AG08395 (cell line): ENCODE measurements at places on chromosomes 1 and 21.
A peak's percentile ranks its signal among the peaks of the same experiment; 100 is the strongest.

DNA sequence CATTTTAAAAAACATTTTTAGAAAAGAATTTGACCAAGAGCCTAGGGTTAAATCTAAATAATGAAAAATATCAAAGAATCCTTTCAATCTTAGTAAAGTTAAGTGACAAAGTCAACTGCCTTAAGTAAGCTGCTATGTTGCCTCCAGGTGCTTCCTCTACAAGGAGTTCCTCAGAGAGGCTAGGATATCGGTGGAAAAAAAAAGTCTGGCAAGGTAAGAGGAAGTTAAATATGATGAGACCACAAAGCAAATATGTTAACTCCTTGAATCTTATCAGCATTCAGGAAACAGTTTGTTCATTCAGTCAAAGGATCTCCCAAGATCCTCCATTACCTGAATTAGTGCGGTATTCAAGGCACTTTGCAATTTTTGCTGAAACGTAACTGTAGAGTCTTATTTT is 563.5 kb downstream of the PTPRC start:
- DNase-seq: no peak

DNA sequence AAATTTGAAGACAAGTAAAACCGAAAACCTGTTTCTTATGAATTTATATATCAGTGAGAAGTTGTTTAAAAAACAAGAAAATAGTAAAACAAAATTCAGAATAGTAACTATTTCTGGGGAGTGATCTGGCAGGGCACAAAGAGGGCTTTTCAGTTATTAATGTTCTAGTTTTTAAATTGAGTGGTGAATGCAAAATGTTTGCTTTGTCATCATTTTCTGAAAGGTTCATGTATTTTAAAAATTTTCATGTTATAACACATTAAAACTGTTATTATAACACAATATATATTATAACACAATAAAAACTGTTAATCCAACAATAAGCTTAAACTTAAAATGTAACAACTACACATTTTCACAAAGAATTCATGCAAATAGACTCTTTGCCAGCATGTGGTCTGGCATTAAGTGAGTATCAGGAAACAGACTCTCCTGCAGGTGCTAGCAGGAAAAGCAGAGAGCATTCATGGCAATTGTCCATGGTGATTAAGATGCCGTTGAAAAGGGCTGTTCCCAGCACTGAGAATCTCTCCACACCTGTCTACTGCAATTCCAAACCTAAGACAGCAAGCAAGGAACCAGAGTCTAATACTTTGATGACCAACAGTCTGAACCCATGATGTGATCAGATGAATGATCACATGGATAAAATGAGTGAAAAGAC is 204.9 kb downstream of the TBX15 start:
- no peak for DNase-seq

- DNase-seq: no peak
These were observed 78.0 kb downstream of the PDE9A start for GRCh38 chr21:42731264-42732032.

DNA sequence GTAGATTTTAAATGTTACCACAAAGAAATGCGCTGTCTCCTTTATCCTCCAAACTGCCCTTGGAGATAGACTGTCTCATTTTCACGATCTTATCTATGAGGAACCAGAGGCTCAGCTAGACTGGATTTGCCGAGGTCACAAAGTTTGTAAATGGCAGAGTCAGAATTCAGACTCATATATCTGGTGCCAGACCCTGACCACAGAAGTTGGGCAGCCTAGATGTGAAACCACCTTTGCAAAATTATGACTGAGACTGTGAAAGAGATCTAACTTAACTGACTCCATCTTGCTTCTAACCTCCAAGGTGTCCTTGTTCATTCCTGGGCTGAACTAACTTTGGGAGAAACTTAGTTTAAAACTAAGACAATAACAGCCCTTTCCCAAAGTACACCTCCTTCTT is 14.1 kb downstream of the CNR2 start:
- no peak for DNase-seq

DNA sequence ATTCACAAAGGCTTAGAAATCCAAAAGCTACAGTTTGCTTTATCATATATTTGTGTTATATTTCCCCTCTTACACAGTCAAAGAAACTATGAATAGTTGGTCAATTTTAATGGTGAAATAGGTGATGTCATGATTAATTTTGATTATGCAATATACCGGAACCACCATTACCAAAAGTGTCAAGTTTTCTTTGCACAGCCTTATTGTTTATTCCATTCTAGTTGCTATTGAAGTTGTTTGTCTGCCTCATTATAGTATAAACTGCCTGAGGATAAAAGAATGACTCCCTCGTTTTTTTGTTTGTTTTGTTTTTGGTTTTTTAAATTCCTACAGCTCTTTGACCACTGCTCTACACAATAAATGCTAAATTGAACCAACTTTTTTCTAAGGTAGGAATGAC is 690.6 kb upstream of the ZP4 start:
- no peak for DNase-seq

GRCh38 chr1:11072216-11072917 is 12.5 kb upstream of the SRM start:
- no peak for DNase-seq

GRCh38 chr1:227395426-227396028 is 77.2 kb upstream of the CDC42BPA start:
- peak; percentile 22 for DNase-seq

GRCh38 chr1:82260051-82260450 is 459.3 kb downstream of the ADGRL2 start:
- DNase-seq: no peak

DNA sequence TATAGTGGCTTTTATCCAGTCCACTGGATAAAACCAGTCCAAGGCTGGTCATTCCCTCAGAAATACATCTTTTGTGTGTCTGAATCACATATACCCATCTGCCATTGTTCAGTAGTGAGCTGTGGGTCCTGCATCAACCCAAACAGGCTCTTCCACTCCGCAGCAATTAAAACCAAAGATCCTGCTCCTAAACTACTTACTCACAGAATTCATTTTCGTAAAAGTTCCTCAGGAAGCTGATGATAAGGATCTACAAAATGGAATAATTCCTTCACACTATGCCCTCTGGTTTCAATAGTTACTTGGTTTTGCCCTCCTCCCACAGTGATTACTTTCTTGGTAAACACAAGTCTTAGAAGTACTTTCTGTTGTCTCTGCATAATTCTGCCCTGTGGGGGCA is 5.1 kb upstream of the MFSD2A start:
- no peak for DNase-seq

DNA sequence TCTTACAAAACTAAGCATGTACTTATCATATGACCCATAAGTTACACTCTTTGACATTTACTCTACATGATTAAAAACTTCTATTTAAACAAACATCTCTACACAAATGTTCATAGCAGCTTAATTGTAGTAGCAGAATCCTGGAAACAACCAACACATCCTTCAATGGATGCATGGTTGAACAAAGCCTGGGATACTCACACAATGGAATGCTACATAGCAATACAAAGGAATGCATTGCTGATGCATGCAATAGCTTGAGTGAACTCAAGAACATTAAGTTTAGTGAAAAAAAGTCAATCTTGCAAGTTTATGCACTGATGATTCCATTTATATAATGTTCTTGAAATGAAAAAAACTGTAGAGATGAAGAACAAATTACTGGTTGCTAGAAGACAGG is 686.9 kb downstream of the LRRIQ3 start:
- DNase-seq: no peak

GRCh38 chr21:45178971-45179370 is 104.6 kb downstream of the ADARB1 start:
- DNase-seq: no peak

DNA sequence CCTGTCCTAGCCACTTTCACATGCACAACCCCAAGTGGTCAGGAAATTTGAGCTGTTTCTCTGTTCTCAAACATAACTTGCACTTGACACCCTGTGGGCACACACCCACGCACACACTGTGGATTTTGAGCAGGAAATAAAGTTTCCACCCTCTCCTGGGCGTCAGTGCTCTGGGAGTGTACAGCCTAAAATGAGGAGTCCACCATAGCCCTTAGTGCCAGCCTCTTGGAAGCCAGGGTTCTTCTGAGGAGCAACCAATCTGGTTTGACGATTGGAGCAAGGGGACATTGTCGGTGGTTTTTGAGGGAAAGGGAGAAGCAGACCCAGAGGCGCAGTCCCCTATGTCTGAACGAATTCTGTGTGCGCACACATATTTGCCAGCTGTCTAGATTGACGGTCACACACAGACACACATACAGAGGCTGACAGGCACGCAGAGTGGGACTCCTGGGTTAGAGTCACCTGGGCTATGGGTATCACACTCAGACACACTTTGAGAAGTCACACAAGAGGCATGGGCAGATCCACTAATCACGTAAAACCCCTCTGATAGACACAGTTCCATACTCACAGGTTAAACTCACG is 2.7 kb downstream of the DMBX1 start:
- DNase-seq: no peak

- DNase-seq: no peak
These were observed 36.4 kb upstream of the PRELP start for GRCh38 chr1:203439131-203439730.

GRCh38 chr1:170917373-170917772 is 18.0 kb upstream of the MROH9 start:
- no peak for DNase-seq

- no peak for DNase-seq
These were observed 4.3 kb upstream of the CD1D start for GRCh38 chr1:158176399-158176798.

DNA sequence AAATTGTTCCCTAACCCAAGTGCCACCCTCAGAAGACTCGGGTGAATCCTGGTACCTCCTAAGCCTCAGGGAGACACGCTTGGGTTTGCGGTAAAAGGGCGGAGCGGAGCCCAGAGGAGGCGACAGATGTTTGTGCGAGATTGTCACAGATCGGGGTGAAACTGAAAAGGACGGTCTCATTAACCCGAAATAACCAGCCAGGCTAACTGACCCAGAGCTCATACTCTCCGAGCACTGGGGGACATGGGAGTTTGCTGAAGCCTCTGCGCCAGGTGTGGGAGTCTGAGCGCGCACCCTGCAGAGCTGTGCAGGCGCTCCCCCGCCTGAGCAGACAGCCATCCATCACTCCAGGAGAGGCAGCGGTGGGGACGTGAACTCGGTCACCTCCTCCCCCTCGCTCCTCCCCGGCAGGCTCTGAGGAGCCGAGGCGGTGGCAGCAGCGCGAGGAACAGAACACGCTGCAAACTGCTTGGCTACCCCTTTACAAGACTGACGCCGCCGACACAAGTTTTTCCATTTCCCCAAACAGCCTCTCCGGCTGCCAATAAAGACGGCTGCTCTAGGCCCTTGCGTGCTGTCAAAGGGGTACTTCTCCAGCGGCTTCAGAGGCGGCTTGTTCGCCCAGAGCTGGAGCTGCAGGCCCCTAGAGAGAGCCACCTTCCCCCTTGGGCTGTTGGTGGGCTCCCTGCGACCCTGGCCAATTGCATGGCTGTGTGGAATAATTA is 43.5 kb downstream of the RRAGC start:
- DNase-seq: no peak

DNA sequence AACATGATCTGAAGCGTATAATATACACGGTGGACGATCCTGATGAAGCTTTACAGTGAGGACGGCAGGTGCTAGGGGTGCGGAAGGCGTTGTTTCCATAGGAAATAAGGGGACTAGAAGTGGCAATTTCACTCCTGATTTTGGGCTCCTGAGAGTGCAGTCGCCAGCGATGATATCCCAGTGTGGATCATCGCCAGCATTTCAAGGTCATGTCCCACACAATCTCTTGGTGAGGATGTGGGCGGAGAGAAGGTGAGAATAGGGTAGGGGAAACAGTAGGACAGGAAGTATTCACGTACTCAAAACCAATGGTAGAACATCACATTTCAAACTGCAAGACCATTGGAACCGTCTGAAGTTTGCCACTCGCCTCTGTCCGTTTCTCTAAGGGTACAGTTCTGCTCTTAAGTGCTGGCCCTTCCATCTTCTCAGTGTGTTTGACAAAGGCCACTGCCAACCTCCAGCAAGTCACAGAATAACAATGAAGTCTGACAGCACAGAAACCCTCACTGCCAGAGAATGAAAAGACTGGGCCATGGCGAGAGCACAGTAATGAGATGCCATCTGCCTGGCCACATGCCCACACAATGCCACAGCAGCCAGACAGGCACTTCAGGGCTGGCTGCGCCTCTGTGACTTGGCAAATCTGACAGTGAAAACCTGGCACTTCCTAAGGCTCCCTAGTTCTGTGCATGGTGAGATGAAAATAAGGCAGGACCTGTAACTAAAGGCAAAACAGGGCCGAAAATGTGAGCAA is 27.9 kb downstream of the PCSK9 start:
- DNase-seq: no peak

DNA sequence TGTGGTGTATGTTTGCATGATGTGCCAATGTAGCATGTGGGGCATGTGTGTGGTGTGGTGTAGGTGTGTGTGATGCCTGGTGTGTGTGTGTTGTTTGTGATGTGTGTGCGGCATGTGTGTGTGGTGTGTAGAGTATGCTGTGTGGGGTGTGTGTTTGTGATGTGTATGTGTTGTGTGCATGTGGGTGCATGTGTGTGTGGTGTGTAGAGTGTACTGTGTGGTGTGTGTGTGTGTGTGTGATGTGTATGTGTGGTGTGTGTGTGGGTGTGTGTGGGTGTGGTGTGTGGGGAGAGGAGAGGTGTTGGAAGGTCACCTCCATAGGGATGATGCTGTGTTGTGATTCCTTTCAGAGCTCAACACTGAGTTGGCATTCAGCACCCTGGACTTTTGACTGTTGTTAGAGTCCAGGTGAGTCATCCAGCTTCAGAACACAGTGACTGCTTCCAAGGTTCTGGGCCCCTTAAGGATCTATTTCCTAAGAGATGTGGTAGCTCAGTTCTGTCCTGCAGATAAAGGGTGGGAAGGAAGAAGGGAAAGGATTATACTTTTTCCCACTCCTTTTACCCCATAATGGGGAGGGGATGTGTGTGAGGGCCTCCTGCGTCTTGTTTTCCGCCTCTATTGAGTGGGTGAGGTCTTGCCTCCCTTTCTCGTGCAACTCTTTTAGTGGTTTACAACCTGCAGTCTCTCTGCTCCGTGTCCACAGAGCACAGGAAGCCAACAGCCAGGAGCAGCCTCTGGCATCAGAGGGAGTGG is 47.6 kb downstream of the RHOU start:
- DNase-seq: peak; percentile 46

DNA sequence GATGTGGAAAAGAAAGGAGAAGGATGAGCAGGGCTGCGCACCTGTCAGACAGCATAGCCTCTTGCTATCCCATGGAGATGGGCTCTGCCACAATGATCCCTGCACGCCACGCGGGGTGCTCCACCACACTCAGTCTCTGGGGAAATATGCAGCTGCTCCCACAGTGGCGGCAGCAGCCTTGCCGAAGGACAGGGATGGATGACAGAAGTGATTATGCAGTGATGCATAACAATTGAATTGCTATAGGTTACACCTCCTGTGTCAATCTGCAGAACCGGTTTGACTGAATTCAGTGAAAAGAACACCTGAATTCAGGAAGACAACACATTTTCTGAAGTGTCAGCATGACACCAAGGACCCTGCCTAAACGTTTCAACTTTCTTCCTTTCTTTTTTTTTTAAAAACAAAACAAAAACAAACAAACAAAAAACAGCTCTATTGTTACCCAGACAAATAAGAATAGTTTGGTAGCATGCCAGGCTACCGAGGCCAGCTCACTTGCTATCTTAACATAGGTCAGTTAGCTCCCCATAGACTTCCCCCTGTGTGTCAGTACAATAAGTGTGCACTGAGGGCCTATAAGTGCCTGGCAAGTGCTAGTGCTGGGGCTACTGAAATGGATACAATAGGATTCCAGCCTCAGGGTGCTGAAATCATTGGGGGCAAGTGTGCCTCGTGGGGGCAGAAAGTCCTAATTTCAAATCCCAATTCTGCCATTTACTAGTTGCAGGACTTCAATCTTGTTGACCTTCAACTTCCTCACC is 127.6 kb upstream of the LMO4 start:
- no peak for DNase-seq
